ENCODE measurements at places on chromosomes 1 and 21. TPM values are rescaled to one million over a fixed set of nuclear protein-coding genes. Genes with fewer than 3 reads are reported as not detected.

The CYP4A11 gene
- 55.3 TPM for polyA plus RNA-seq

The USP48 gene
- polyA plus RNA-seq, result 64.1 TPM

The NTPCR gene
- polyA plus RNA-seq, result 80.1 TPM

The RASAL2 gene
- 18.9 TPM for polyA plus RNA-seq

The HIPK1 gene
- 47.9 TPM for polyA plus RNA-seq

The AIM2 gene
- polyA plus RNA-seq, result 0.18 TPM

The GON4L gene
- 48.6 TPM for polyA plus RNA-seq

The SYPL2 gene
- 6.5 TPM for polyA plus RNA-seq

The KCNA3 gene
- 0.22 TPM for polyA plus RNA-seq

The TPTE gene
- 0.03 TPM for polyA plus RNA-seq

The CYP4A22 gene
- polyA plus RNA-seq, result 7.8 TPM

The RHOU gene
- polyA plus RNA-seq, result 19.0 TPM

The BACE2 gene
- 34.9 TPM for polyA plus RNA-seq

The NBPF10 gene
- 2.1 TPM for polyA plus RNA-seq

The PCNT gene
- 32.0 TPM for polyA plus RNA-seq

The TAS1R1 gene
- polyA plus RNA-seq, result not detected

The CFAP141 gene
- not detected for polyA plus RNA-seq

The NUP210L gene
- polyA plus RNA-seq, result 0.06 TPM

The L1TD1 gene
- polyA plus RNA-seq, result 2.8 TPM

The GPN2 gene
- polyA plus RNA-seq, result 29.9 TPM

The ASCL5 gene
- polyA plus RNA-seq, result 0.31 TPM

The CFHR3 gene
- polyA plus RNA-seq, result 0.22 TPM

The HNRNPCL4 gene
- not detected for polyA plus RNA-seq

The GNAT2 gene
- polyA plus RNA-seq, result not detected

The FMO2 gene
- polyA plus RNA-seq, result 1.8 TPM

The PROK1 gene
- polyA plus RNA-seq, result 0.24 TPM

The TRIM63 gene
- 0.71 TPM for polyA plus RNA-seq

The UMODL1 gene
- polyA plus RNA-seq, result 0.09 TPM

The MATN1 gene
- polyA plus RNA-seq, result 0.24 TPM

The HSD3B1 gene
- polyA plus RNA-seq, result 0.89 TPM

The CNKSR1 gene
- polyA plus RNA-seq, result 16.2 TPM

The PLA2G2A gene
- polyA plus RNA-seq, result not detected

The TMEM51 gene
- 20.2 TPM for polyA plus RNA-seq

The OR2L8 gene
- not detected for polyA plus RNA-seq

The NBPF4 gene
- polyA plus RNA-seq, result not detected

The C1orf185 gene
- not detected for polyA plus RNA-seq

The PCBP3 gene
- 1.4 TPM for polyA plus RNA-seq

The S100A8 gene
- polyA plus RNA-seq, result 12.9 TPM

The ESRRG gene
- 49.6 TPM for polyA plus RNA-seq

The NDUFV3 gene
- 35.4 TPM for polyA plus RNA-seq

The LRRC38 gene
- polyA plus RNA-seq, result not detected

The DISC1 gene
- polyA plus RNA-seq, result 6.4 TPM

The PM20D1 gene
- polyA plus RNA-seq, result 1.9 TPM

The CHI3L2 gene
- polyA plus RNA-seq, result 0.35 TPM

The MFN2 gene
- 71.5 TPM for polyA plus RNA-seq

The SH2D2A gene
- polyA plus RNA-seq, result 0.71 TPM

The LAMC1 gene
- polyA plus RNA-seq, result 269 TPM

The ROR1 gene
- polyA plus RNA-seq, result 30.2 TPM

The OR10R2 gene
- not detected for polyA plus RNA-seq
